Brain (organoid and tissue), 16 donors: ENCODE measurements at places on chromosomes 13 and 19.
A peak's percentile ranks its signal among the peaks of the same experiment; 100 is the strongest.

- no peak for DNase-seq
Observed at GRCh38 chr13:28058866-28059613, 41.3 kb downstream of the FLT3 start.

- no peak for DNase-seq
Observed at GRCh38 chr13:112870051-112870331, 99.0 kb upstream of the MCF2L start.

- DNase-seq: no peak
Observed at GRCh38 chr19:8501516-8501915, 924 bp downstream of the PRAM1 start.

GRCh38 chr19:5094768-5095567 lies 126.1 kb downstream of the KDM4B start:
- peak; percentile 64 for DNase-seq

- DNase-seq: no peak
Observed at GRCh38 chr19:7456964-7457541, 31.8 kb downstream of the PEX11G start.
